SJCRH30 (cell line): ENCODE measurements at places on chromosomes 6 and 20.

DNA sequence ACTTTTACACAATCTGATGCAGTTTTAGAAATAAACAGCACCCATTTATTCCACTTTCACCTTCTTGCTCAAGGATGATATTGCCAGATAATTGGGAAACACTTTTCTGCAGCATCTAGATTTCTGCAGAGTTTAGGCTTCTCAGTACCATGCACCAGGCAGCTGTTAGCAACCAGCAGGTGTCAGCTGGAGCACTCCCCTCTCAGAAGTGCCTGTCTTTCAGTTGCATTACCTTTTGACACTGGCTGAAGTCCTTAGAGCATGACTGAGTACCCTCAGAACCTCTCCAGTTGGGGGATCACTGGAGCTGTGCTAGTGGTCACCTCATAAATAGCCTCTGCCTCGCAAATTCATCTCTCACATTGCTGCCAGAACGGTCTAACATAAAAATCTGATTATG lies 91.2 kb downstream of the DNAH8 start:
- no peak for DNase-seq
- H3K36me3 ChIP-seq = no peaks in the 10 kb centered on the region
- H3K27ac ChIP-seq = no peak overlapping the region
- H3K27me3 ChIP-seq = no peaks in the 10 kb centered on the region

DNA sequence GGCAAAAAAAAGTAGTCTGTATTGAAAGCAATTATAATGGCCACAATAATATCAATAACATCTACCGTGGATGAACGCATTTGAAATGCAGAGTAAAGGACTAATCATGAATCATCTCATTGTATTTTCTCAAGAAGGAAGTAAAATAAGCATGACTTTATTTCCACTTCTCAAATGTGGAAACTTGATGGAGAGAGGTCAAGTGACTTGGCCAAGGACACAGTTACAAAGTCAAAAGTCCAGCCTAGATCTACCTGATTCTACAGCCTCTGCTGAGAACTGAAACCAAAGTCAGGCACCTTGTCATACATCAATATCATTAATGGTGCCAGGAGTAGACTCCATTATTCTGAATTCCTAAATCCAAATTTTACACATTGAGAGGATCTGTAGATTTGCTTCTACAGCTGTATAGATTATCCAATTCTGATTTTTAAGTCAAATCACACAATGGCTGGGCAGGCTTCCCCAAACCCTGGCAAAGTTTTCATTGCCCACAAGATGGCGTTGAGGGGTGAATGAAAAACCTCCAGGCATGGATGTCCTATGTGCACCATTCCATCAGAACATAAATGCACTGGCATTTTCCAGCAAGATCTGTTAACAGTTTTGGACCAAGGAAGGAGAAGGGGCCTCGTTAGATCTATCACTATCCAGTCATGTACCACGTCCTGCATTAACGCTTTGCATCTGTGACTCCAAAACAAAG lies 423.1 kb downstream of the MAFB start:
- no peaks in the 10 kb centered on the region for H3K4me1 ChIP-seq
- DNase-seq = no peak
- H3K27me3 ChIP-seq = peaks cover 18% of the 10 kb centered on the region
- H3K27ac ChIP-seq = no peak overlapping the region
- H3K4me3 ChIP-seq = no peak overlapping the region

- H3K36me3 ChIP-seq = no peaks in the 10 kb centered on the region
- no peak overlapping the region for H3K4me3 ChIP-seq
- peak; percentile 68 for DNase-seq
- no peak overlapping the region for H3K27ac ChIP-seq
Measured at GRCh38 chr20:49624317-49624716, 56.4 kb upstream of the PTGIS start.

DNA sequence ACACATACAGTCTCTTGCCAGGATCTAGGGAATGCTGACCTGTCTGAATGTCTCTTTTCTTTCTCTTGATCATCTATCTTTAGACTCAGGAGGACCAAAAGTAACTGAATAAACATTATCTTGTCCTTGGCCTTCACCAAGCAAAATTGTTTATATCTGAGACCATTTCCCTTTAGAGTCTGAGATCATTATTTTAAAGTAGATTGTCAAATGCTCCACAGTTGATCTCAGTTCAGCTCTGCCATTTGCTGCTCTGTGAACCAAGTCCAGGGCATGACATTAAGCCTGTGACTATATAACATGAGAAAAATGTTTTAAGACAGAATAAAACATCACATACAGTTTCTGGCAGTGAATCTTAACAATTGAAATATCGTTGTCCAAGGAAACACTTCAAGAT lies 148.3 kb upstream of the NRSN1 start:
- DNase-seq = no peak
- H3K4me1 ChIP-seq = no peaks in the 10 kb centered on the region
- no peaks in the 10 kb centered on the region for H3K27me3 ChIP-seq
- no peak overlapping the region for H3K4me3 ChIP-seq
